PC-3 (cell line): ENCODE measurements at places on chromosomes 12 and 14. TPM values are rescaled to one million over a fixed set of nuclear protein-coding genes. Genes with fewer than 3 reads are reported as not detected.

GRCh38 chr14:56280843-56281242, 162.6 kb downstream of the PELI2 start:
- peak; percentile 46 for DNase-seq
- no peaks in the 10 kb centered on the region for H3K4me1 ChIP-seq
- peaks cover 47% of the 10 kb centered on the region for H3K27me3 ChIP-seq
- H3K36me3 ChIP-seq: no peaks in the 10 kb centered on the region

DNA sequence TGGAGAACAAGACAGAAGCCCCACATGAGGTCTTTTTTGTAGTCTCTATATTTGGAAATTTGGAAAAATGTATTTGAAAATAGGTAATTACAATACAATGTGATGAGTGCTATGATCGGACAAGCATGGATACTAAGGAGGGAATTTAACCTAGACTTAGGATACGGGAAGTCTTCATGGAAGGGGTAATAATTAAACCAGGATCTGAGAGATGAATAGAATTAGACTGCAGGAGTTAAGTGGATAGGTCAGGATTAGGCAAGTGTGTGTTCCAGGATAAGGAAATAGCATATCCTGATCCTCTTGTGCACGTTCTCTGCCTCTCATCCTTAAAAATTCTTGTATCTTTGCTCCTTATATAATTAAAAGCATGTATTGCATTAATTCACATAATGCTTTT, 223.3 kb upstream of the PRICKLE1 start:
- no peak for DNase-seq
- H3K27ac ChIP-seq: no peak overlapping the region
- no peaks in the 10 kb centered on the region for H3K27me3 ChIP-seq
- no peaks in the 10 kb centered on the region for H3K36me3 ChIP-seq
- no peak overlapping the region for H3K4me3 ChIP-seq

GRCh38 chr14:59398841-59399240, 66.3 kb downstream of the GPR135 start:
- no peaks in the 10 kb centered on the region for H3K4me1 ChIP-seq
- H3K27ac ChIP-seq: no peak overlapping the region
- no peak for DNase-seq
- H3K36me3 ChIP-seq: no peaks in the 10 kb centered on the region
- no peak overlapping the region for H3K4me3 ChIP-seq

- no peak overlapping the region for H3K4me3 ChIP-seq
- peaks cover 29% of the 10 kb centered on the region for H3K4me1 ChIP-seq
- H3K27me3 ChIP-seq: no peaks in the 10 kb centered on the region
- H3K27ac ChIP-seq: peak overlapping the region; percentile 97
These were observed 23.4 kb downstream of the DUSP16 start for GRCh38 chr12:12539028-12539810.

- no peaks in the 10 kb centered on the region for H3K4me1 ChIP-seq
- no peak overlapping the region for H3K4me3 ChIP-seq
- no peaks in the 10 kb centered on the region for H3K36me3 ChIP-seq
- H3K27ac ChIP-seq: no peak overlapping the region
- no peaks in the 10 kb centered on the region for H3K27me3 ChIP-seq
These were observed 15.8 kb downstream of the FAM222A start for GRCh38 chr12:109729371-109729781.

GRCh38 chr12:19575337-19576243, 136.3 kb downstream of the AEBP2 start:
- peak; percentile 55 for DNase-seq
- no peak overlapping the region for H3K27ac ChIP-seq
- no peak overlapping the region for H3K4me3 ChIP-seq
- H3K4me1 ChIP-seq: peaks cover 7% of the 10 kb centered on the region; the same call in 1 of the 2 replicates

- H3K27ac ChIP-seq: no peak overlapping the region
- no peak overlapping the region for H3K4me3 ChIP-seq
- 0 out of 2 replicates have a peak, but pooled peaks cover 6% of the 10 kb centered on the region for H3K36me3 ChIP-seq
- DNase-seq: no peak
These were observed 17.4 kb downstream of the HECTD1 start for GRCh38 chr14:31190219-31190603.

DNA sequence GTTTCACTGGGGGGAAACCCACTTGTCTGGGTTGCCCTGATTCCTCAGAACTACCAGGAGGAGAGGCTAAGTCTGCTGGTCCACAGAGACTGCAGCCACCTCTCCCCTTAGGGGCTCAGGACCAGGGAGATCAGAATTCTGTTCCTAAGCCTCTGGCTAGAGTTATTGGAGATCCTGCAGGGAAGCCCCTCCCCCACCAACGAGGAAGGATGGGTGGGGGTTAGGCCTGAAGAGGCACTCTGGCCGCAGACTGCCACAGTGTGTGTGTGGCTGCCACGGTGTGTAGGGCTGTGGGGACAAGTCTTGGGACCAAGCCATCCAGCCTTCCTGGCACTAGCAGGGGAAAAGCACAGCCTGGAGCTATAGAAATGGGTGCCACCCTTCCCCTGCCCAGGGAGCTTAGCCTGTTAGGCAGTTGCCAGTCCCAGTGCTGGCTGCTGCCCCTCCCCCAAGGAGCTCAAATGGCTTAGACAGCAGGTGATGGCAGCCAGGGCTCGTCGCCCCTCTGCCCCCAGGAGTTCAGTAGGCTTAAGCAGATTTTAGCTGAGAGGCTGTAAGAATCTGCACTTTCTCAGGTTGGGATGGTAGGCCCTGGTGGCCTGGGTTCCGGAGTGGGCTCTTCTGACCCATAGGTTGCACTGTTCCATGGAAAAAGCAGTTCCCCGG, 107.7 kb downstream of the ERGIC2 start:
- H3K27me3 ChIP-seq: no peaks in the 10 kb centered on the region
- no peaks in the 10 kb centered on the region; the same call in 1 of the 2 replicates for H3K4me1 ChIP-seq
- H3K27ac ChIP-seq: no peak overlapping the region
- H3K4me3 ChIP-seq: no peak overlapping the region

GRCh38 chr12:57579677-57580465, 11.1 kb upstream of the PIP4K2C start:
- no peaks in the 10 kb centered on the region for H3K27me3 ChIP-seq
- no peak overlapping the region for H3K4me3 ChIP-seq
- peaks cover 9% of the 10 kb centered on the region for H3K4me1 ChIP-seq
- no peaks in the 10 kb centered on the region for H3K36me3 ChIP-seq

GRCh38 chr12:75670216-75670615, 158.8 kb upstream of the KRR1 start:
- H3K36me3 ChIP-seq: no peaks in the 10 kb centered on the region
- no peak overlapping the region for H3K27ac ChIP-seq
- no peaks in the 10 kb centered on the region for H3K27me3 ChIP-seq
- H3K4me3 ChIP-seq: no peak overlapping the region

DNA sequence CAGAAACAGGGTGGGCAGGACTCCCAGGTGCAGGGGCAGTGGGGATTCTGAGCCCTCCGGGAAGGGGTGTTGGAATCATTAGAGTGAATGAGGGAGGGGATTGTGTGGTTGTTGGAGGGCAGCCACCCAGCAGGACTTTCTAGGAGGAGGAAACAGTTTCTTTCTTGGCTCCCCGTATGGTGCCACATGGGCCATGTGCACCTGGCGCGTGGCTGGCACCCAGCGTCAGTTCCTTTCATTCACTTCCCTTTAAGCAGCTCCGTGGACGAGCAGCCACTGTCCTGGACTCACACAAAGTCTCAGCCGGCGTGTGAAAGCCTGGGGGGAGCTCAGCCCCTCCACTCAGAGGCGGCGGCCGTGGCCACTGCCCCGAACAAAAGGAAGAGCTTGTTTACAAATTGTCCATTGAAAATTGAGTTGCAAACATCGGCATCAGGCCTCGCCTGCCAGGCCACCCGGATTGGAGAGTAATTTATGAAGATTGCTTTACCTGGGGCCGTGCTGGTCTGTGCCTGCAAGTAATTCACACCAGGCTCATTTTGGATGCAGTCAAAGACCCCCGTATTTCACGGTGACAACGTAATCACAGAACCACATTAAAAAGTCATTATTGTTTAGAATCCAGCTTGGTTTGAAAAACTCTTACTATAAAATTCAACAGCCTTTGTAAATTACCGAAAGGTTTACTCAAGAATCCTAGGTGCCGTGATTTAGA, 101.7 kb upstream of the C14orf180 start:
- no peaks in the 10 kb centered on the region for H3K4me1 ChIP-seq
- no peak for DNase-seq
- H3K27ac ChIP-seq: no peak overlapping the region
- no peak overlapping the region for H3K4me3 ChIP-seq
- H3K27me3 ChIP-seq: peaks cover 69% of the 10 kb centered on the region

GRCh38 chr12:108854451-108855283, 2.7 kb downstream of the SSH1 start:
- H3K4me3 ChIP-seq: peak overlapping the region; percentile 21; the same call in 1 of the 2 replicates
- peaks cover 29% of the 10 kb centered on the region for H3K4me1 ChIP-seq

DNA sequence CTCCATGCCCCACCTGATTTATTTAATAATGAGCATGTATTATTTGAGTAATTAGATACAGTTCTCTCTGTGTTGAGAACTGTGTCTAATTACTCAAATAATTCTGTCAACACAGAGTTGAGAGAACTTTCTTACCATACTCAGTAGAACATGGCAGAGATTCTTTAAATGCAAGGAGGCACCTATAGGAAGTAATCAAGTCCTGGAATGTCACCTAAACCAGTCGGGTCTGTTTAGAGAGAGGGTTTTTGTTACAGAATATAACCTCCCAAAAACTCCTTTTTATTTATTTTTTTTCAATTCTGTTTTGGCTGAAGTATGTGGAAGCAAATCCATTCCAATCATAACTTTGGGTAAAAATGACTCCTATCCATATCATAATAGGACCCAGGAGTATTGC, 37.5 kb upstream of the CIT start:
- H3K27me3 ChIP-seq: no peaks in the 10 kb centered on the region
- peak; percentile 50 for DNase-seq
- H3K4me3 ChIP-seq: no peak overlapping the region
- H3K27ac ChIP-seq: no peak overlapping the region

DNA sequence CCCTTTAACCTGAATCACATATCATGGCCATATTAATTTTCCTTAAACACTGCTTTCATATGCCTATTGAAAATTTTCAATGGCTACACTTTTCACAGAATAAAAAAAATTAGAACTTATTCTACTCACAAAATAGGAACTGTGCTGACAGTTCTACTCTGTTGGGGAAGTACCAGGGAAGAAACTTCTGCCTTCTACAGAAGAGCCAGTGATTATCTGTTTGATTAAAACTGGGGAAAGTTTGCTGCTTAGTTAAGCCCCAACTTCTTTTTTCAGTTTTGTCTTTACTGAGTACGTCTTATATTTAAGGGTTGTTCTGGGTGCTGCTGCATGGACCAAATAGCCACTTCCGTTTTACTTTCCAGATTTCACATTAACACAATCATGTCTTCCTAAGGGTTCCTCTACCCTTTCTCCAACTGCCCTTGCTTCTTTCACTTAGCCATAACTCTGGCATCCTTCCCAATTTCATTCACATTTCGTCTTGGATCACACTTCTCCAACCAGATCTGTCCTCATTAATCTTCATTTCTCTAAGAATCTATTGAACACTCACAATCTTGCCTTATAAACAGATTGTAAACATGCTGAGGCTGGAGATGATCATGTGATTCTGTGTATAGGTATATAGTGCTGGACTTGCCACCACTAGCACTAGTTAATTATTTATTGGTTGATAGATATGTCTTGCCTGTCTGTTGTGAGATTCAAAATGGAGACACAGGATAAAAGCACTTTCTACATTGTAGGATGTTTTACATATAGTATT, 1.9 kb upstream of the SEL1L start:
- no peaks in the 10 kb centered on the region for H3K27me3 ChIP-seq
- DNase-seq: no peak
- H3K4me1 ChIP-seq: peaks cover 17% of the 10 kb centered on the region
- H3K4me3 ChIP-seq: no peak overlapping the region

GRCh38 chr14:60133487-60133886, 31.7 kb downstream of the DHRS7 start:
- no peaks in the 10 kb centered on the region for H3K4me1 ChIP-seq
- no peak overlapping the region for H3K4me3 ChIP-seq
- H3K36me3 ChIP-seq: peaks cover 12% of the 10 kb centered on the region
- H3K27ac ChIP-seq: no peak overlapping the region
- DNase-seq: peak; percentile 41

GRCh38 chr12:40228727-40229126, 3.9 kb downstream of the LRRK2 start:
- no peaks in the 10 kb centered on the region for H3K4me1 ChIP-seq
- DNase-seq: no peak
- H3K27ac ChIP-seq: no peak overlapping the region
- no peaks in the 10 kb centered on the region for H3K36me3 ChIP-seq

Gene ENDOU
- not detected in 2 replicates for total RNA-seq

Gene GOLGA5
- total RNA-seq: 21.4 and 23.5 TPM in 2 replicates

Gene CD4
- 0.23 TPM in 1 of 2 replicates, not detected in the other for total RNA-seq

Gene NEMP1
- 16.4 and 18.3 TPM in 2 replicates for total RNA-seq

Gene ANKS1B
- 0.07 and 0.98 TPM in 2 replicates for total RNA-seq
